AG04450 (cell line): ENCODE measurements at places on chromosomes 2 and 18.

DNA sequence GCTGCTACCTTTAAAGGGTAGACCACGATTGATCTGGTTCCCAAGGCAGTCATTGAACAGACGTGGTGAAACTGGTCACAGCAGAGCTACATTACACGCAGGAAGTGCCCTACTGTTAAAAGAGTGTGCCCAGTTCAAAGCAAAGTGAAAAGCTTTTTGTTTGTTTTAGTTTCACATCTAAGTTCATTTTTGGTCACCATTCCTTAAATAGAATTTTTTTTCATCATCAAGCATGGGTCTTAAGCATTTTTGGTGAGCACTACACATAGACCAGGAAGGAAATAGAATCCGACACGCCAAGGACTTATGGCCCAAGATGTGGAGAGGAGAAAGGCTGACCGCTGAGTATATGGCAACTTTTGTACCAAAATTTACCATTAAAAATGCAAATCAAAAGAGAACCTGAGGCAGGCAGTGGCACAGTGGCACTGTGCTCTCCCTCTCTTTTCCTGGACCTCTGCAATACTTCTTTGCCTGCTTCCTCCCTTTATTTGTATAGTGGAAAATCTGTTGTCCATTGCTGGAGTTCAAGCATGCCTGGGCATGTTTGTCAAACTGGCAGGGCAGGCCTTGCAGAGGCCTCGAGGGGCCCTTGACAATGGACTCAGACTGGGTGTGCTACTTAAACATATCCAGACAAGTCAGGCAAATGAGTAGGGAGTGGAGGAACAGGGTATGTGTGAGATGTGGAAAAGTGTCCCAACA is 42.6 kb upstream of the HNRNPA3 start:
- no peak for DNase-seq

DNA sequence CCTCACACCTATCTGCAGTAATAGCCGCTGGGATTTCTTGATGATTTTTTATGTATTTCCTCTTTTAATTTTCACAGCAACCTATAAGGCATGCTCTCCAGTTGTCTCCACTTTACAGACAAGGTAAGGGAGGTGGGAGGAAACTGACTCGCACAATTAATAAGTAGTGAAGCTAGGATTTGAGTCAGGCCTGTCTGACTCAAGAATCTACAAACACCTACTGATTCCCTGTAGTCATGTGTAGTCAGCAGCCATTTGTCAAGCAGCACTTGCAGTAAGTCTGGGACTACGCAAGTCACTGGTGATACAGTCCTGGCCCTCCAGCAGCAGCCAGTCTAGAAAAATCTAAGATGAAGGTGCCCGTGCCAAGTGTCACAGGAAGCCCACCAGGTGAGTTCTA is 193.6 kb upstream of the PKDCC start:
- DNase-seq, result no peak

- DNase-seq, result no peak
Observed at GRCh38 chr2:191114403-191114886, 36.3 kb downstream of the STAT4 start.

DNA sequence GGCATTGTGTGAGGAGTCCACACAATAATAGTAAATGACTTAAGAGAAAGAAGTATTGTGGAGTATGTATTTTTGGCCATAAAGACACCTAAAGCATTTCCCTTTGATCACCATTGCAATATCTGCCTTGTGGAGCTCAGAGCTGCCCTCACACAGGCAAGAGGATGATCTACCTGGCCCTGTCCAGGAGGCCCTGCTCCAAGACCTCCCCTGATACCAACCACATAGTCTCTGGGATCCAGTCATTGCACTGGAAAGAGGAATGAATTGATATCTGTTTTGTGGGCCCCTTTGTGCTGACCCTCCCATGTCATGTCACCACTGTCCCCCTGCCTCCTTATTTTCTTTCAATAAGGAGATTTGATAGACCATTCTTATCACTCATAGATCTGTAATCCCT is 430.6 kb upstream of the TNP1 start:
- no peak for DNase-seq

GRCh38 chr2:236592821-236593220 is 23.2 kb downstream of the ACKR3 start:
- no peak for DNase-seq

- DNase-seq, result no peak
Observed at GRCh38 chr2:197128897-197129296, 181.7 kb downstream of the ANKRD44 start.

DNA sequence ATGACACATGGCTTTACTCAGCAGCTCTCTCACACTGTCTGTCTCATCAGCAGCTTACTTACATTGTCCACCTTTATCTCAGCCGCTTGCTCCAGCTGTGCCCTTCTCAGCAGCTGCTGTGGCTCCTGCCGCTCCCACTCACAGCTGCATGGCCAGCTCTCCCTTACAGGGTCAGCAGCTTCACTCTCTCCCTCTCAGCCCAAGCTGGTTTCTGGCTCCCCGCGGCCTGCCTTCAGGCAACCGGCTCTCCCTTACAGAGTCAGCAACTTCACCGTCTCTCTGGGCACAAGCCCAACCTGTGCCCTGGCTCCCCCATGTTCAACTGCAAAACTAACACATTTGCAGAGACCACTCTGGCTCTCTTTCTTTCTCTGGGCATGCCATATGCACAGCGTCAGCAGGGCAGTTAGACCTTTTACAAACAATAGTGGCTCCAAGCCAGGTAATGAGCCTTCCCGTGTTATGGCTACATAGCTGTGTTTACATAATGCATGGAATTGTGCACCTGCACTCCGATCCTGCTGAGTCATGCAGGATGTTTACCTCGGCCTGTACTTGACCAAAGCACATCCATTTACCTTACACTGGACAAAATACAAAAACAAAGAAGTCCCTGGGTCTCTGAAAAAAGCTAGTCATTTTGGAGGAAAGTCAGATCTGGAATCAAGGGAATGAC is 167.3 kb downstream of the DOK6 start:
- no peak for DNase-seq

DNA sequence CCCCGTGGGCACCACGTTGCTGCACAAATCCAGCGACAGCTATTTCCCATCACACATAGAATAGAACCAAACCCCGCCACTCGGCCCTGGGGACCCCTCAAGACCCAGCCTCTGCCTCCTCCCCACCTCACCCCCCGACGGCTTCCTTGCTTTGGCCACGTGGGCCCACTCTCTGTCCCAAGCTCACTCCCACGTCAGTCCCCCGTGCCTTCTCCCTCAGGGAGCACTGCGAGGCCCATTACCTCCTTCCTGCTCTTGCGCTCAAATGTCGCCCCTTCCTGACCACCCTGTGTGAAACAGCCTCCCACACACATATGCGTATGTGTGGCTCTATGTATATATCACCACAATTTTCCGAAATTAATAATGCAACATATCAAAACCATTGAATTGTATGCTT is 239.7 kb downstream of the SH3BP4 start:
- DNase-seq, result no peak

DNA sequence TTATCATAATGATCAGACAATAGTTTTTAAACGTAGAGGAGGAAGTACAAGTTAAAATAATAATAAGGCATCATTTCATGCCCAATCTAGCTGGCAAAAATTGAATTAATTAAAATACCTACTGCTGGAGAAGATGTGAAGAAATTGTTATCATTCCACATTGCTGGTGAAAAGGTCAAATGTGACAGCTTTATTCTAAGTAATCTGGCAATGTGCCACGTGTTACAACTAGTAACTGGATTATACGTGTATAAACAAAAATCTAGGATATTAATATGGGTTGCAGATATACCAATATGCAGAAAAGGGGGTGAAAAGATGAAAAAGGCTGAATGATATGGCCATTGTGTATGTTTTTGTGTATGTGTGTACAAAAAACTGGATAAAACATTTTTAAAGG is 32.4 kb downstream of the SMAD2 start:
- no peak for DNase-seq

- no peak for DNase-seq
Observed at GRCh38 chr2:202950592-202950991, 38.5 kb downstream of the CARF start.

DNA sequence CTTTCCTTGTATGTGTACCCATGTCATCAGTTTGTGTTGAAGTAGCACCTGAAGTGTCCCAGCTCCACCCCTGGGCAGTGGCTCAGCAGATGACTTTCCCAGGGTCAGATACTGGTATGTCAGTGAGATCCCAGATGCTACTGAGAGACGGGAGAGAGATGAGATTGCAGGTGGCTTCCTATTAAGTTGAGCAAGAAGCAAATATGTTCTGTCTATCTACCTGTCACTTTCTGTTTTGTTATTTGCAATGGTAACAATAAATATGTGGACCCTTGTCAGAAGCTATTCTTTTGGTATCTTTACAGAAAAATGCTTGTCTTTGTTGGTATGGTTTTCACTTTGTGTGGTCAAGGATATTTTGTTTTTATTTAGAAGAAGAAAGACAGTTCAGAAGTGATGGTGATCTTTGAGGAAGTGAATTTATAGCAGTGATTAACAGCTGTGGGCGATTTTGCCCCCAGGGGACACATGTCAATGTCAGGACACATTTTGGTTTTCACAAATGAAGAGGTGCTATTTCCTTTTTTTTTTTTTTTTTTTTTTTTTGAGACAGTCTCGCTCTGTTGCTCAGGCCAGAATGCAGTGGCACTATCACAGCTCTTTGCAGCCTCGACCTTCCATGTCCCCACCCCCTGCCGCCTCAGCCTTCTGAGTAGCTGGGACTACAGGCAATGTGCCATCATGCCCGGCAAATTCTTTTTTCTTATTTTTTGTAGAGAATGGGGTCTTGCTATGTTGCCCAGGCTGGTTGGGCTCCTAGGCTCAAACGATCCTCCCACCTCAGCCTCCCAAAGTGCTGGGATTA is 21.4 kb downstream of the MGAT5 start:
- DNase-seq, result no peak

DNA sequence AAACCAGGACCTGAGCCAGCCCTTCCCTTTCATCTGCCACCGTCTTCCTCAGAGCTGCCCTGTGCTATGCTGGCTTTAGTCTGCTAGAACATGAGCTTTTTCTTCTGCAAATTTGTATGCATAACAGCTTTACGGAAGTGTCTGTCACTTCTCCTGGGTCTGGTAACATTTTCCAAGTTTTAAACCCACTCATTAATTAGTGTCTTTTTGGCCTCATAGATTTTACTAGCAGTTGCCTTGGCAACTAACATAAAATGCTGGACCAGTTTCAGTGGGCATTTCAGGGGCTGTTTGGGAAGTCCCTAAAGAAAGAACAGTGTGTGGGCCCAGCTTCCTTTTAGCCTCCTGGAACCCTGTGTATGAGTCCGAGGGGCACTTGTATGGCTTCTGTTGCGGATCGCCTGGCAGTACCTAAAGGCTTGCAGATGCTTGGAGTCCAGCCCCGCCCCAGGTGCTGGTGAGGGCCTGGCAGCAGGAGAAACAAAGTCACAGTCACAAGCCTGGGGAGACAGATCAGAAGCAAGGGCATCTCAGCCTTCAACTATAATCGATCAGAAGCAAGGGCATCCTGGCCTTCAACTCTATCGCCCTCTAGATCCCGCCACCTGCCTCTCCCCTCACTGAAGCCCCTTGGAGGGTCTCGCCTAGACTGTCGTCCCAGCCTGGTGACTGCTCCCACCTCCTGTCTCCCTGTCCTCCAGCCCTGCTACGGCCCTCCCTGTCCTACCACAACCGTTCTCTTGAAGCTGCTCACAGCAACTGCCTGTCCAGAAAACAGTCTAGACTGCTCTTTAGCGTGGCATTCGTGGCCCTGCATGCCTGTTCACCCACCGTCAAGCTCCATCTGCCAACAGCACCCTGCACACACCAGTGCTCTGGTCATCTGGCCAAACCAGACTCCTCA is 36.8 kb upstream of the MAPRE3 start:
- DNase-seq, result no peak

DNA sequence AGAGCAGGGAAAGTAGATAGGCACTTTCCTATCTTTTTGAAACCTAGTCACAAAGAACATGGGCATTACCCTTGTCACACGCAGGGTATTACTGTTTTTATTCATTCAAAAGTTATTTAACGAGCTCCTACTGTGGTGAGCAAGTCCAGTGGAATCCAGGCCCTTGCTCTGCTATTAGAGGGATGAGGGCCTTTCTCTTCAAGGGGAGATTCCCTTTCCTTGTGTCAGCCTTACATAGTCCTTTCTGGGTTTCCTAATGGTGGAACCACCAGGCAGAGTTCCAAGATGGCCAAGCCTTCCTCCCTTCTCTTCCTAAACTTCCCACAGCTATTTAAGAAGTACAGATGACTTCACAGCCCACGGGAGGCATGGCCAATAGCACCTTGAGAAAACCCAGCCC is 64.6 kb downstream of the SPTBN1 start:
- DNase-seq, result peak; percentile 80

DNA sequence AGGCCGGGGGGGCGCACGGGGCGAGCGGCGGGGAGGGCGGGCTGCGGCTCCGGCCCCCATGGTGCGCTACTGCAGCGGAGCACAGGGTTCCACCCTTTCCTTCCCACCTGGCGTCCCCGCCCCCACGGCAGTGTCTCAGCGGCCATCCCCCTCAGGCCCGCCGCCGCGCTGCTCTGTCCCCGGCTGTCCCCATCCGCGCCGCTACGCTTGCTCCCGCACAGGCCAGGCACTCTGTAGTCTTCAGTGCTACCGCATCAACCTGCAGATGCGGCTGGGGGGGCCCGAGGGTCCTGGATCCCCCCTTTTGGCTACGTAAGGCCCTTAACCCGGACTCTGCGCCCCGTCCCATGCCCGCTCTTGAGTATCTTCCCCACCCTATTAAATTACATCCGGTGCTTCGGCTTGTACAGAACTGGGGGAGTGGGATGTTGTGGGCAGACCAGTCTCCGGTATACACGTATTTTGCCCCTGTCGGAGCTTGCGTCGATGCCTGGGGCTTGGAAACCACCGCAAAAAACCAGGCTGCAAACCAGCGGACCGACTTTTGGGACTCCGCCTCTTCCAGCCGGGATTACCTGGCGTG is 598 bp upstream of the WBP1 start:
- no peak for DNase-seq

GRCh38 chr2:68594674-68595492 is 48.5 kb upstream of the PROKR1 start:
- DNase-seq, result peak; percentile 3

DNA sequence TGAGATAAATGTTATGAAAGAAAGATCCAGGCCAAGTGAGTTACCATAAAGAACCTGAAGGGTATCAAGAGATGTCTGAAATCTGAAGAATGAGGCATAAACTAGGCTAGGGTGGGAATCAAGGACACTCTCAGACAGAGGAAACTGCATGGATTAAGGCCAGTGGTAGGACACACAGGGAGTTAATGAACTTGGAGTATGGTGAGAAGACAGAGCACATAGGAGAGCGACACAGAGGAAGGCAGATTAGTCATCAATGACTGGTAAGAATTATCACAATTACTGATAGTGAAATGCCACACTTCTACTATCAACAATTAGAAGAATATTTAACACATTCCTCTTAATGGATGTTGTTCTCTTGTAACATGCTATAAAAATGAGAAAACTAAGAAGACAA is 76.9 kb downstream of the TTC21B start:
- DNase-seq, result no peak

DNA sequence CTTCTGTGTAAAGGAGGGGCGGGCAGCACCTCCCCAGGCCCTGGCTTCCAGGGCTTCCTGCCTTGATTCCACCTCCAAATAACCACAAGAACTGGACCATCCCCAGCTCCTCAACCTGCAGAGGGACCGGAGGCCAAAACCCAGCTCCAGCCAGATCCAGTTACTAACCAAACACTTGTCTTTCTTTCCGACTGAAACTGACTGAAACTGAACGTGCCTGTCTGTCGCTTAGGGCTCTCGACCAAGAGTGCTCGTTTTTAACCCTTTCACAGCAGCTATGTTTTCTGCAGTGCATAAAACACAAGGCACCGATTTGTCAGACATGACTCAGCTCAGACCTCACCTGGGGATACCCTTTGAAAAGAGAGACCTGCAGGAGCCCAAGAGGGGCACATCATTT is 249.9 kb upstream of the SIX2 start:
- DNase-seq, result no peak
